ENCODE measurements at places on chromosomes 2 and 18.

DNA sequence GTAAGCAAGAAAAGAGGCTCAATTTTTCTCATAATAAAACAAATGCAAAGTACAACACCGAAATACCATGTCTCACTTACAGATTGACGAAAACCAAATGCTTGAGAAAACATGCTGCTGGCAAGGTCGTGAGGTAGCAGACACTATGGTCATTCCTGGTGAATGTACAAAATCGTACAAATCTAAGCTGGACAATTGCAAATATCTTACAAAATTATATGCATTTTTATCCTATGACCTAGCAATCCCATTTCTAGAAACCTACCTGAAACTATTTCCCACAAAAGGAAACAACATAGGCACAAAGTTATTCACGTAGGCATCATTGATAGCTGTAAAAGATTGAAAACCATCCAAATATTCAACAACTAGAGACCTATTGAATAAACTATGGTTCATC lies 54.0 kb downstream of the SCG2 start:
- no peak for DNase-seq

GRCh38 chr18:76467371-76468190 lies 27.5 kb downstream of the ZNF516 start:
- DNase-seq: no peak

- no peak for DNase-seq
These were observed 123.4 kb downstream of the MTCL1 start for GRCh38 chr18:8828798-8829197.

GRCh38 chr2:163338270-163338669 lies 397.5 kb downstream of the FIGN start:
- DNase-seq: no peak

DNA sequence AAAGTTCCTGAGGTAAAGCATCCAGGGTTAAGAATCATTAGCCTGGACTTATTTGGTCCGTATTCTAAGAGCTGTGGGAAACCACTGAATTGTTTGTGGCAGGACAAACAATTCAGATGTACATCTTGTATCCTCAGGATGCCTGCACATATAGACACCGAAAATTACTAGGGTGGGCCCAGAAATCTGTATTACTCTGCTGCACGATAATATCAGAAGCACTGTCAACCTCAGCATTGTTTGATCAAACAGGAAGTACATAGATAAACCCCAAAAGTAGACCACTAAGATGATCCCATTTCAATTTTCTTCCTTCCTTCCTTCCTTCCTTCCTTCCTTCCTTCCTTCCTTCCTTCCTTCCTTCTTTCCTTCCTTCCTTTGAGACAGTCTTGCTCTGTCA lies 34.2 kb upstream of the SPRED2 start:
- DNase-seq: no peak

DNA sequence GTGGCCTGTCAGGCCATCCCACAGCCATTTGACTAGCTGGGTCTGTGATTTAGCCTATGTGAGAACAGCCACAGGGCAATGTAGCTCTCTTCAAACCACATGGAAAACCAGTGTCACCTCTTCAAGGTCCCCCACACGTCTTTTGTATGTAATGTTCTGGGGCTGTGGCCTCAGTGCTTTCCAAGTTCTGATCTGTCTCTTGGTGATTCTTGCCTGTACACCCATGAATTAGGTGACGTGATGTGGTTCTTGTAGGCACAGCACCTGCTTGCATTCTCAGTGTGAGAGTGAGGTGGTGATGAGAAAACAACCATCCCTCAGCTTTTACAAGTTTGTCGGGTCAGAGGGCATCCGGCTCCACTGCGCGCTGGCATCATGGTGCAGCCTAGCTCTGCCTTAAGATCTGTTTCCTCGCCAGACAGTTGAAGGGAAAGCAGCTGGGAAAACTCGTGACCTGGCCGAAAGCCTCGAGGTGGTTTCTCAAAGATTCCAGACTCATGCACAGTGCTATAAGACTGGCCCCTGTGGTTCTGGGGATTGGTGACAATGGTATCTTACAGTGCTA lies 125.8 kb downstream of the TANC1 start:
- no peak for DNase-seq

DNA sequence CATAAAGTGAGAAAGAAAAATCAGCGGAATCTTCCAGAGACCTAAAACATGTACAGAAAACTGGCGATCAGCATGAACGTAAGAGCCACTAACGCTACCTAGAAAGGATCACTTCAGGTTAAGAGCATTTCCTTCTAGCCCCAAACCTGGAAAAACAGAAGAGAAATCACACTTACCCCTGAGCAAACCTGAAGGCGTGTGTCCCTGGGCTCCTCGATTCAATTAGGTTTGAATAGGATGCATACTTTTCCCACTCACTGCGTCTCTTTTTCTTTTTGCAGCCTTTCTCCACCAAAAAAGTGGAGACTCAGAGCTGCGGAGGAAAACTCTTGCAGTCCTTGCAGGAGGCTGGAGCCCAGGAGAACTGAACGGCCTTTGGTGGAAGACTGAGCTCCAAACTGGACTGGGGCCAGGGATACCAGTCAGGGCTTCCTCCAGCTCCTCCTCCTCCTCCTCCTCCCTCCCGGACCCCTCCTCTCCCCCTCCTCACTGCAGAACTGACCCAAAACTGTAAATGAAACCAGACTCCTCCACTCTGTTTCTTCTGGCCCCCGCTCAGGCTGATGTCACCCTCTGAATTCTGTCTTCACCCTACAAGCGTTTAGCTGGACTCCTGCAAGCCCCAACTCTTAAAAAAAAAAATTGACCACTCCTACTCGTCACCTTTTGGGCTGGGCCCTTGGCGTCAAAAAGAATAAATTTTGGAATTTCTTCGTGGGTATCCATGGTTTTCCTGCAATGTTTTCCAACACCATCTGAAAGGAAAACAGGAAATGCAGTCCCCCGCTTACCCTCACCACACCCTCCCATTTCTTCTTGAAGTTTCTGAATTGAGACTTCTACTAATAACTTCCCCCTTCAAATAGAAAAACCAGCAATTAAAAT lies at the start of gene COL6A3:
Gene COL6A3 (minus strand): TSS at position 388 of the 885 bp plus-strand sequence. CDS start 17,347 bp downstream, outside the sequence.
- DNase-seq: peak; percentile 95

DNA sequence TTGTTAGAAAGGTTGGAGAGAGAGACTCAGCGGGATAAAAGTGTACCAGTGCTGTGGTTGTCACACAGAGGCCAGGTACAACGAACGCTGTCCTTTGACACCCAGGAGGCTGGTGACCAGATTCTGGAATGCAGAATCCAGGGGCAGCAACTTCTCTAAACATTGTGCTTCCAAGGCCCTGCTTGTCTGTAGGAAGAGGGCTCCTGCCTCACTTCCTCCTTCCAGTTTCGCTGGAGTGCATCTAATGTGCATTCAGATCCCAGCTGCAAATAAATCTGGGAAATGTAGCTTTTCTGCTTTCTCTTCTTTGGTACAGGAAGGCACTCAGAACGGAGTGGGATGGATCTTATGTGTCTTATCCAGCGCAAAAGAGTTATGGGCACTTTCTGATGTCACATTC lies 171.8 kb upstream of the ATP5MC3 start:
- no peak for DNase-seq

GRCh38 chr2:161250864-161251436 lies 57.3 kb upstream of the PSMD14 start:
- DNase-seq: no peak

Data from AG09309 (cell line).